NCI-H446 treated with DMSO at 0.1 percent for 48 hours (cell line): ENCODE measurements at places on chromosomes 6 and 20.
A peak's percentile ranks its signal among the peaks of the same experiment; 100 is the strongest.

DNA sequence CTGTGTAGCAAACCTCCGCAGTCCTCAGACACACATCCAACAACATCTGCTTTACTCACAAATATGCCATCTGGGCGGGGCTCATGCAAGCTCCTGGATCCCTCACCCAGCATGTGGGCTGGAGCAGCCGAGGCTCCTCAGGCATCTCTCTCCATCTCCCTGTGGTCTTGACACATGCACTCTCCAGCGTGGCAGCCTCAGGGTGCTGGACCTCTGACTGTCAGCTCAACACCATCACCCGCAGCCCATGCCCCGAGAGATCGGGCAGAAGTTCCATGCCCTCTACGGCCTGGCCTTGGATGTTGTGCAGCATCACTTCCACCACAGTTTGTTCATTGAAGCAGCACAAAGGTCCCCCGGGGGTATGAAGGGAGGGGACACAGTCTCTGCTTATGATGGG is 32.6 kb upstream of the CD93 start:
- DNase-seq = no peak

GRCh38 chr20:828987-829386 is 4.5 kb upstream of the FAM110A start:
- no peak for DNase-seq

DNA sequence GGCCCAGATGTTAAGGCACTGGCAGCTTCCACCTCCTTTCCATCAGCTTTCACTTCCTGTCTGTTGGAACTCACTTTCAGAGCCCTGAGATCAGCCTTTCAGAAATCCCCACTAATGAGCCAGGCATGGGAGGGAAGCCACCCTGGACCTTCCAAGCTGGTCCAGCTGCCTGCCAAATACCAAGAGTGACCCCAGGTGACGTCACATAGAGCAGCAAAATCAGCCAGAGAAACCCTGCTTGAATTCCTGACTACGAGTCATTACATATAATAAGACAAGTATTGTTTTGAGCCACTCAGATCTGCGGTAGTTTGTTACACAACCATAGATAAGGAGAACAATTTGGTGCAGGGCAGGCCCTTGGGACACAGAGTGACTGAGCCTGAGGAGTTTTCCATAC is 556.0 kb upstream of the JAG1 start:
- peak; percentile 35 for DNase-seq

DNA sequence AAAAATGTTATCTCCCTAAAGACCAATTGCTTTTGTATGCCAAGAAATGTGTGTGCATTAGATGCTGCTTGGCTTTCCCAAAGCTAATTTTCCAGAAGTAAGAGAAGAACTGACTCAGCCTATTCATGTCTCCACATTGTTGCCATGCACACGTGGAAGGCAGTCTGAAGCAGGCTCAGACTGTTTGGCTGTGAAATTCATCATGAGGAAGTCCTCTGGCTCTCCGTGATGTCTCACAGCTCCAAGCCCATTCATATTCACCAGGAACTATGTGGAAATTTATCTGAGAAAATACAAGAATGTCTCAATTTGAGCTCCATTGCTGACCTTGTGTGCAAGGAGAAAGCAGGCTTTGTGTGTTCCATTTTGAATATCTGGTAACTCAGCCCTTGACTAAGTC is 1022.2 kb upstream of the GJE1 start:
- no peak for DNase-seq

GRCh38 chr6:157198425-157199279 is 124.7 kb downstream of the TMEM242 start:
- peak; percentile 61 for DNase-seq

GRCh38 chr6:138988469-138988834 is 399 bp upstream of the REPS1 start:
- DNase-seq = no peak

DNA sequence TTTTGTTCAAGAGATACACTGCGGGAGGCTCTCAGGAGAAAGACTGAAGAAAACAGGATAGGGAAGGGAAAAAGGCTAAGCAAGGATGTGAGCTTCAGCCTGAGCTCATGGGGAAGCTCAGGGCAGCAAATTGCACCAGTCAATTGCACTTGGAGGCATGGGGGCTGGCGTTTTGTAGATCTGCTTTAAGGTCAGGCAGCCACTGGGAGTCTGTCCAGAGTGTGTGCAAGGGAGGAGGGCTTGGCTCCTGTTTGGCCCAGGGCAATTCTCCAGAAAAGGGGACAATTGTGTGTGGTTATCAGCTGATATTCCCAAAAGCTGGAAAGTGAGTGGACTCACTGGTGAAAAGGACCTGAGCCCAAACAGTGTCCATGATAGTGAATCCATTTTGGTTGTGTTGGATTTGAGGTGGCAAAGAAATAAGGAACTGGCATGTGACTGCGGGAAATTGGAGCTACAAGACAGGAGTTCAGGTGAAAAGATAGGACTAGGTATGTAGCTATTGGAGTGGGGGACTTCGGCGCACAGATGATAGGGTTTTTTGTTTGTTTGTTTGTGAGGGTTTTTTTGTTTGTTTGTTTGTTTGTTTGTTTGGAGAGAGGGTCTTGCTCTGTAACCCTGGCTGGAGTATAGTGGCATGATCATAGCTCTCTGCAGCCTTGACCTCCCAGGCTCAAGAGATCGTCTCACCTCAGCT is 22.3 kb upstream of the IER3 start:
- no peak for DNase-seq

DNA sequence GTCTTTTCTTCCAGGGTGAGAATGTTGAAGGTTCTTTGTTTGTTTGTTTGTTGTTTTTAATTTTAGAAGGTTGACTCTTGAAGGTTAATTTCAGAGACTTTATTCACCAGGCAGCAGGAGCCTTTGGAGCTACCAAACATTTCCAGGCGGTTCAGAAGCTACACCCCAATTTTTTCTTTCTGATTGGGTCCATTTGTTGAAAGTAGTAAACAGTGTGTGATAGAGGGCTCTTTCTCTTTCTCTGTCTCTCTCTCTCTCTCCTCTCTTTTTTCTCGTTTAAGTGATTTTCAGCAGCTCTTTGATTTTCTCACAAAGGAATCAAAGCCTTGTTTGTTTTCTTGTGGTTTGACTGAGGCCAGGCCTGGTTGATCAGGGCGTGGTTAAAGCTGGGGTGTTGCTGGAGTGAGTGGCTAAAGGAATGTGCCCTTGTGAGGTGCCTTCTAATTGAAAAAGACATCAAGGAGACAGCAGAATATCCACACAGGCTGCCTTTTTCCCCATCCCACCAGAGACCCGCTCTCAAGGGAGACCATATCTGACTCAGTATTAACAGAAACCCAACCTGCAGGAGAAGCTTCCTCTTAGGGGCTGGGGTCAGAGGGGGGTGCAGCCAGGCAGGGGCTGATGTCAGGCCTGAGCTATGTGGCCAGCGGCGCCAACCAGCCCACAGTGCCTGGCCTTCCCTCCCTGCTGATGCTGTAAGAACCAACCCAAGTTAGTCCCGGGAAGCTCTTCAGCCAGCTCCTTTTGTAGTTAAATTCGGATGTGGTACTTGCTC is 40.4 kb upstream of the NAA20 start:
- DNase-seq = no peak

DNA sequence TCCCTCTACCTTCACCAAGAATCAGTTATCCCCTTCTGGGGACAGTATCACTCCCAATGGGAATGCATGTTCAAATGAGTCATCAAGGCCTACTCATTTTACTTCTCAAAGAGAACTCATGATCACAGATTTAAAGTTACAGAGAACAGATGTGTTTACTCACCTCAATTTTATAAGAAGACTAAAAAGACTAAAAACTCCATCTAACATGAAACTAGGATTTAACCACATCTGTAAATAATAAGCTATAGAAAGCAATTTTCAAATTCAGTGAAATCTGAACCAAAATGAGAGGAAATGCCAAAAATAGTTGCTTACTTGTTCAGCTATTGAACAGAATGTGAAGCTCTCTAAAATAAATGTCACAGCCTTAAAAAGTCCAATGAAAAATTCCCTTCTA is 300.1 kb upstream of the KCNQ5 start:
- DNase-seq = no peak

- DNase-seq = no peak
These were observed 432.7 kb downstream of the TFAP2A start for GRCh38 chr6:9982215-9982614.

DNA sequence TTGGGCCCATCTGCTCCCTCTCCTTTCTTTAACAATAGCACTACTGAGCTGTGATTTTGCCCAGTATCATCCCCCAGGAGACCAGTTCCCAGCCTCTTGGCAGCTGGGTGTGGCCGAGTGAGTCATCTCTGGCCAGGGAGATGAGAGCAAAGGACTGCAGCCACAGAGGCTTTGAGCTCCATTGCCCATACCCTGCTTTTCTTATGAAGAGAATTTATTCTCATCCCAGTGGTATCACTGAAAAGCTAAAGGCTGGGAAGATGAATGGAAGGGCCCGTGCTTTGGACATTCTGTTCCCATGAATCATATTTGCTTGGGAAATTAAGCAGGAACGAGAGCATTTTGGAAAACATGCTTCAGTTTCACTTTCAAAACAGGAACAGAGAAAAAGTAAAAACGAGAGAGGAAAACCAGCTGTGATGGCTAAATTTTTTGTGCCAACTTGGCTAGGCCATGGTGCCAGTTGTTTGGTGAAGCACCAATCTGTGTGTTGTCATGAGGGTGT is 14.9 kb downstream of the CST3 start:
- peak; percentile 70 for DNase-seq

DNA sequence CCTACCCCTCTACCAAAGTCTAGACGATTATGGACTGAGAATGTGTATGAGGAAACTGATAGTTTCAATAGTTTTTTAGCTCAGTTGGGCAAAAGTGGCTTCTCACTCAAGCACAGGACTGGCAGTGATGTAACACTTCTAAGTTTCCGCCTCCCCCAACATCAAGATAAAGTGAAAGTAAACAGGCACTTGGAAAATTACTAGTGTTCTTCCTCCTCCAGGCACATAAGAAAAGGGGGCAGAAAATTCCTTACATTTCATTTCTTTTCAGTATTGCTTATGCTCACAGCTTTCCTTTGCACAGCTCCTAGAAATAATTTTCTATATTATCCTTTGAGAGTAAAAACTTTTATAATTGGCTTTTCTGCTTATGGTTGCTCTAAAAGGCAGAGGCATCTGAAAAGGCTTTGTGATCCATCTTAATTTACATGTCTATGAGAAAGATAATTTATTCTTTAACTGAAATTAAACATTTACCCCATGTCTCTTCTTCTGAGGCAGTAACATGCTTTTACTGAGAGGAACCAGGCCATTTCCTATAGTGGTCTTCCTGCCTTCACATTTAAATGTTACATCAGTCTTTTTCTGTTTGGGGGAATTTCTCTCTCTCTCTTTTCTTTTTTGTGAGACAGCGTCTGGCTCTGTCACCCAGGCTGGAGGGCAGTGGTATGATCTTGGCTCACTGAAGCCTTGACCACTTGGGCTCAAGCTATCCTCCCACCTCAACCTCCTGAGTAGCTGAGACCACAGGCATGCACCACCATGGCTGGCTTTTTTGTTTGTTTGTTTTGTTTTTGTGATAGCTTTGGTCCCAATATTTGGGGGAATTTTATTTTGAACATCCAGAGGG is 65.0 kb upstream of the EEF1A1 start:
- no peak for DNase-seq

DNA sequence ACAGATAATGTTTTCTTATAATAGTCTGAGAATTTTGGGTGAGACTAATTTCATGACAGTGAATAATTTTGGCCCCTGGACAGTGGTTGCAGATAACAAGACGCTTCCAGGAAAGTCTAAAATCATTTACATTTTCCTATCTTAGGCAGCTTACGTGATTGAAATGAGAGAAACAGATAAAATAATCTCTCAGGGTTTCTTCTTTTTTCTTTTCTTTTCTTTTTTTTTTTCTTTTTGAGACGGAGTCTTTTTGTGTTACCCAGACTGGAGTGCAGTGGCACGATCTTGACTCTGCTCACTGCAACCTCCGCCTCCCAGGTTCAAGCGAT is 4.2 kb upstream of the SERPINB1 start:
- no peak for DNase-seq

- DNase-seq = no peak
These were observed 8.3 kb upstream of the ZBTB2 start for GRCh38 chr6:151399679-151400078.

- no peak for DNase-seq
These were observed 73.1 kb downstream of the PHACTR2 start for GRCh38 chr6:143750877-143751276.

GRCh38 chr6:100518588-100518987 is 53.9 kb upstream of the SIM1 start:
- DNase-seq = no peak

GRCh38 chr6:157232161-157232895 is 91.0 kb downstream of the TMEM242 start:
- no peak for DNase-seq

- no peak for DNase-seq
These were observed 16.3 kb downstream of the COL21A1 start for GRCh38 chr6:56230976-56231566.

- peak; percentile 82 for DNase-seq
These were observed 155.6 kb downstream of the CD83 start for GRCh38 chr6:14273191-14273590.

DNA sequence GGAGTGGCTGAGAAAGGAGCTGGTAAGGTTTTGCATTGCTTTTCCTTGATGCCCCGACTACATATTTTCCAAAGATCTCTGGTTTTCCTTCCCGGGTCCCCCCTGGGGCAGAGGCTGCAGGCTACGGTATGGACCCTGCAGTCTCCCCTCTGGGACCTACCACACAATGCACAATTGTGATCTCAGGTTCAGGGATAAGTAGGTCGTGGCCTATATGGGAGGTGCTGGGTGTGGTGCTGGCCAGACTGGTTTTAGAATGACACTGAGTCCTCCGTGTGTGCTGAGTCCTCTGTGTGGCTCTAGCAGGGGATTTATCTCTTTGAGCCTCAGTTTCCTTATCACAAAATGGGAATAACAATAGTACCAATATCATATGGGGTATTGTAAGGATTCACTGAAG is 376 bp downstream of the C20orf202 start:
- no peak for DNase-seq

DNA sequence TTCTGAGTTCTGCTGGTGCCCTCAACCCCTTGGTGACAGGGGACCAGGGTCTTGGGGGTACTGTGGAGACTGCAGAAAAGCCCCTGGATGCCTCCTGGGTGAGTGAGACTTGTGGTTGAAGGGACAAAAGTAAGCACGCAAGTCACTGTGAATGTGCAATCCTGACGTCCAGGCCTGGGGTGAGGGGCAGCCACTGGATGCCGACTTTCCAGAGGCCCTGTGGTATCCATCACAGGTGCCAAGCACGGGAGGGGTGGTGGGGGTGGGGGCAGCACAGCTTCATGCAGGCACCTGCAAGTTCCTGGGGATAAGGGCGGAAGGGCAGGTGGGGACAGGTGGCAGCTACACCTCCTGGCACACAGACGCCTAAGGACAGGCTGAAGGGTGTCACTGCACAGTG is 20.1 kb upstream of the UBE2V1 start:
- no peak for DNase-seq
